Fibroblast of gingiva (primary cell): ENCODE measurements at places on chromosomes 7 and 10.
A peak's percentile ranks its signal among the peaks of the same experiment; 100 is the strongest.

DNA sequence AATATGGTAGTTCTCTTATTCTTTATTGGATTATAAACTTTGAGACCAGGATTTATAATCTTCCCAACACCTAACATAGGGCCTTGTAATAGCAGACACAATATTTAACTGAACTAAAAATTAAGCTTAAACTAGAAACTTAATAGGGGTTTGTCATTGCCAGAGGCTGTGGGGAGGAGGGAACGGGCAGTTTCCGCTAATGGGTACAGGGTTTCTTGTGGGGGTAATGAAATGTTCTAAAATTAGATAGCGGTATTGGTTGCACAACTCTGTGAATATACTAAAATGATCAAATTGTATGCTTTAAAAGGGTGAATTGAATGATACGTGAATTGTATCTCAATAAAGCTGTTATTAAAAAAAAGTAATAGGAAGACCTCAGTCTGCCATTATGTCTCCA, 45.4 kb downstream of the NT5C2 start:
- DNase-seq: peak; percentile 49

- DNase-seq: no peak
These were observed 110.3 kb downstream of the SEC23IP start for GRCh38 chr10:120002785-120003184.

- DNase-seq: peak; percentile 95
These were observed 13.1 kb upstream of the CAMK2G start for GRCh38 chr10:73887294-73888039.

DNA sequence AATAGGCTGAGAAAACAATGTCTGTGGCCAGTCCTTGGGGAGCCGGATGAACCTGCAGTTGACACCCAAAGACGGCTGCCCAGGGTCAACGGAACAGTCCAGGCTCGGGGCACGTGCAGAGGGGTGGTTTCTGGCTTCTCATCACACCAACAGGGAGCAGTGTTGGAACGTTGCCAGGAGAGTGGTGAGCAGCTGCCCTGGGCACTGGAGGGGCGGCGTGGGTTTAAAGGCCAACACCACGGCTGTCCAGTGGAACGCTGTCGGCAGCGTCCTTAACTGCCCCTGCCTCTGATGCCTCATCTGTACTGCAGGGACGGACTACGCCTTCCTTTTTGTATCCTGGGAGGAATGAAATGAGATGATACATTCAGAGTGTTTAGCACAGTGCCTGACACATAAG, 19.8 kb downstream of the JCAD start:
- no peak for DNase-seq

DNA sequence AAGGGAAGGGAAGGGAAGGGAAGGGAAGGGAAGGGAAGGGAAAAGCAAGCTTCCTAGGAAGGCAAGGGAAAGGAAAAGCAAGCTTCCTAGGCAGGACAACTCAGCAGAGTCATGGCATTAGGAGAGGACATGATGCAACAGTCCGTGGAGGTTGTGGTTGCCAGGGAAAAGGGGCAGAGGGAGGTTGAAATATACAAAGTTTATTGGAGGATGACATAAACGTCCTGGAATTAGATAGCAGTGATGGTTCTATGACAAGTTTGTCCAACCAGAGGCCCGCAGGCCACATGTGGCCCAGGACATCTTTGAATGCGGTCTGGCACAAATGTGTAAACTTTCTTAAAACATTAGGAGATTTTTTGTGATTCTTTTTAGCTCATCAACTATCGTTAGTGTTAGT, 59.8 kb upstream of the OPN4 start:
- peak; percentile 70 for DNase-seq

DNA sequence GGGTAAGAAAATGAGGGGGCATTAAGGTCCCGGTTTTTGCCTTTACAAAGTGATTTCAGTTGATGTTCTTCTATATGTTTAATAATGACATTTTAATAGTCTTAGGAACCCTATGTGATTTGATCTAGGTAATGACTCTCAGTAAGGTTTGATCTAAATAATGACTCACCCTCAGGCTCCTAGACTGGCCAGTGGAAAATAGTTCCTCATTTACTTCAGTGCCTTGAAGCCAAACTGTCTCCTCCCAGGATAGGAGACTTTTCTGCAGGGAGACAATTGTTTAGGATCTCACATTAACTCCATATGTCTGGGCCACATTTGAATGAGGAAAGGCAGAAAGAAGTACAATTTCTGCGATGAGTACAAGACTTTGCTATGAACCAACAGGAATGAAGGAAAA, 1331.9 kb downstream of the XPNPEP1 start:
- DNase-seq: no peak

GRCh38 chr7:138052696-138053095, 23.6 kb upstream of the AKR1D1 start:
- DNase-seq: no peak
